Mammary epithelial cell (primary cell): ENCODE measurements at places on chromosomes 16 and 17. TPM values are rescaled to one million over a fixed set of nuclear protein-coding genes. Genes with fewer than 3 reads are reported as not detected.

DNA sequence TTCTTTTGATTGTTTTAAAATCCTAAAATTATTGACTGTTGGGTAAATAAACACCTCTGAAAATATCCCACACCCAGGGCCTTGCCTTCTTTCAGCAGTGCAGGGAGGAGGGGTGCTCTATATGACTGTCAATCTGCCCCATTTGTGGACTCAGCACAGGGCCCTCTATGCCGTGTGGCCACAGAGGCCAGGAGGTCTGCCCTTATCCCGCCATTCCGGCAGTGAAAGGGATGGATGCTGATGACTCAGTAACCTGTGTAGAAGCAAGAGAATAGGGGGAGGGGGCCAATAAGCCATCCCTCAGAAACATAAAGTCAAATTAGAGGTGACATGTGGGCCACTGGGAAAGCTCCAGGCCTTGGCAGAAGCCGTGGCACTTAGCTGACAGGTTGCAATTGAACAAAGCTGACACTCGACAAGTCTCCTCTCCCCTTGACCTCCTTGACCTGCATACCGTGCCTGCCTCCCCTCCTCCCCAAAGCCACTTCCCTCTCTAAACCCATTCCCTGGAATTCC lies 281.4 kb upstream of the DYNLRB2 start:
- DNase-seq = no peak

DNA sequence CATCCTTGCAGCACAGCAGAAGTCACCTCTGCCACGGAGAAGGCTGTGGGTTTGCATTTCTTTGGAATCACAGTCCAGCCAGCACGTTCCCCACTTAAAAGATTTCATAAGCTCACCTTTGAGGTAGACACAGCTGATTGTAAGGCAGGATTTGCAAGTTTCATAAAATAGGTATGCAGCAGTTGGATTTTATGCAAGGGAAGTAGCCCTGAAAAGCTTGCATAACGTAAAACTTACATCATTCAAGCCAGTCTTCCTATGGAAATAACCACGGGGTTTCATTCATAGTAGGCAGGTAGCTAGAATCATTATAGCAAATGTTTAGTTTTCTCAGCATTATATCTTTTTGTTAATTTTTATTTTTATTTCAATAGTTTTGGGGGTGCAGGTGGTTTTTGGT lies 49.8 kb upstream of the ARHGAP44 start:
- DNase-seq = no peak

- no peak for DNase-seq
Measured at GRCh38 chr16:11291091-11291703, 10.1 kb upstream of the PRM1 start.

DNA sequence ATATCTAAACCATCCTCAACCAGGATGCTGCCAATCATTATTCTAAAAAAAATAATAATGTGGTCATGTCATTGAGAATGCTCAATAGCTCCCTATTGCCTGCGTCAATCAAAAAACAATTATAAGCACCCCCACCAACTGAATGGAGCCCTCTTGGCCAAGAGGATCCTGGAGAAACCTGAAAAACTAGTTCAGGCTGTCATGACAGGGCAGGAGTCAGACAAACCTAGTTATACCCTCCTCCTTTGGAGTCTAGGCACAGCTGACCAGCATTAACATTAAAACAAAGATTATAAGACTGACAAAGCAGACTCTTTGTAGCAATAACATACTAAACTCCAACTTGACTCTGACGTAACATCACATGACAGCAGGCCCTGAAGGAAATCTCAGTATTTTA lies 119.2 kb upstream of the CCL2 start:
- DNase-seq = no peak

Gene ABCC6
- polyA plus RNA-seq = 0.20 TPM
